ENCODE measurements at places on chromosomes 16 and 17. TPM values are rescaled to one million over a fixed set of nuclear protein-coding genes. Genes with fewer than 3 reads are reported as not detected.

- H3K4me1 ChIP-seq: peaks cover 8% of the 10 kb centered on the region
- H3K27me3 ChIP-seq: no peaks in the 10 kb centered on the region
- peak within 1 kb of the TSS; percentile 67 for H3K27ac ChIP-seq
- no peaks in the 10 kb centered on the region for H3K36me3 ChIP-seq
- DNase-seq: no peak
- H3K4me3 ChIP-seq: no peak within 1 kb of the TSS
Observed at GRCh38 chr16:2829501-2830354, at the start of gene ZG16B. TSS of gene ZG16B (plus strand) at chr16:2830303. CDS start at chr16:2830442, 139 bp downstream.

GRCh38 chr17:75878174-75878998 is at the start of gene TRIM47:
TSS of gene TRIM47 (minus strand) at chr17:75878581. CDS start at chr17:75878548, 33 bp downstream.
- H3K36me3 ChIP-seq: no peaks in the 10 kb centered on the region
- peaks cover 9% of the 10 kb centered on the region for H3K27me3 ChIP-seq
- H3K4me3 ChIP-seq: peak within 1 kb of the TSS; percentile 26
- peaks cover 13% of the 10 kb centered on the region for H3K4me1 ChIP-seq
- peak; percentile 71 for DNase-seq
- H3K27ac ChIP-seq: peak within 1 kb of the TSS; percentile 71

GRCh38 chr16:85983606-85984230 is 84.8 kb downstream of the IRF8 start:
- H3K4me3 ChIP-seq: no peak overlapping the region
- no peak for DNase-seq
- H3K4me1 ChIP-seq: peaks cover 15% of the 10 kb centered on the region
- no peaks in the 10 kb centered on the region for H3K36me3 ChIP-seq
- no peak overlapping the region for H3K27ac ChIP-seq

- H3K27ac ChIP-seq: no peak overlapping the region
- H3K4me1 ChIP-seq: peaks cover 14% of the 10 kb centered on the region
- peak; percentile 6 for DNase-seq
- no peaks in the 10 kb centered on the region for H3K36me3 ChIP-seq
- H3K27me3 ChIP-seq: no peaks in the 10 kb centered on the region
Observed at GRCh38 chr16:1791943-1792812, 1.3 kb downstream of the IGFALS start.

Gene CARD14
- total RNA-seq: 0.16 TPM

DNA sequence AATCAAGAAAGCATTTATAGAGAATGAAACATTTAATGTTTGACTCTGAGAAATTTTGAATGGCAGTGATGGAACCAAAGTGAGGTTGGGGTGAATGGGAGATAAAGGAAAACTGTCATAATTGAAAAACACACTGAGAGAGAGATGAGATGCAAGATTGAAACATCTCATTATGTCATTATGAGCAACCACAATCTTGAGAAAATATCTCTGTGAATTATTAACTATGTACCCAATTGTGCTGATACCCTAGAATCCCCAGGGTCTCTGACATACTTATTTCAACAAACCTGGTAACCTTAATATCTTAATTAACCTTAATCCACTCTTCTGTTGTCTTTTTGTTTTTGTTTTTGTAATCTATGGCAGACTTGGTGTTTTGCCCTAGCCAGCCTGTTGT is 143.5 kb upstream of the HLF start:
- no peaks in the 10 kb centered on the region for H3K4me1 ChIP-seq
- no peak for DNase-seq
- H3K36me3 ChIP-seq: no peaks in the 10 kb centered on the region

DNA sequence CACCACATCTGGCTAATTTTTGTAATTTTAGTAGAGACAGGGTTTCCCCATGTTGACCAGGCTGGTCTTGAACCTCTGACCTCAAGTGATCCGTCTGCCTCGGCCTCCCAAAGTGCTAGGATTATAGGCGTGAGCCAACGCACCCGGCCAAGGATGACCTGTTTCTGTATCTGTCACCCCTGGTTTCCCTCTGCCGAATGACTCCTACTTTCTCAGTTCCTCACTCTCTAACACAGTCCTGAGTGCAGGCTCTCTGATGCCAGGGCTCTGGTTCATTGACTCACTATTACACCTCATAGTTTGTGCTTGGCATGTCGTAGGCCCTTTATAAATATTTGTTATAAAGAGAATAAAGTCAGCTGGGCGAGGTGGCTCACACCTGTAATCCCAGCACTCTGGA is 10.7 kb upstream of the PRPF8 start:
- no peaks in the 10 kb centered on the region for H3K36me3 ChIP-seq
- DNase-seq: no peak
- no peaks in the 10 kb centered on the region for H3K27me3 ChIP-seq
- H3K27ac ChIP-seq: no peak overlapping the region

DNA sequence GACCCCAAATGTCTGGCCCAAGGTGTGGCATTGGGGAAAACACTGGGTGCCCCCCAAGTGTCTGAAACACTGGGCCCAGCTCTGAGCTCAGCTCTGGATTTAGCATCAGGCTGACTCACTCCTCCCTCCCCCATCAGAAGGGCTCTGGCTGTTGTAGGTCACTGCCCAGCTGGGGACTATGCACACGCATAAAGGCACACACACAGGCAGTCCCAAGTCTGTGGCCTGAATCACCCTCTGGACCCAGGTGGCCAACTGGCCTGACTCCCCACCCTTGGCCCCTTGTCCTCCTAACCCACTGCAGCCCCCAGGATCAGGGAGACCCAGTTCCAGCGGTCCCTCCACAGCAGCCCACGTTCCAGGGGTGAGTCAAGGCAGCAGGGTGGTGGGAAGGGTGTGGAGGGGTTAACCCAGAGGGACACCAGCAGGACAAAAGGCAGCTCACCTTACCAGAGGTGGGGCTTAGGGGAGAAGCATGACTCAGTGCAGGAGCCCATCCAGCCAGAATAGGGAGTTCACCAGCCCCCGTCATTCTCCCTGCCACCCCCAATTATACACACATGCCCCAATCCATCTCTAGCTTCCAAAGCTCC is 47.0 kb downstream of the MYO18A start:
- DNase-seq: no peak
- no peaks in the 10 kb centered on the region for H3K27me3 ChIP-seq
- H3K4me1 ChIP-seq: peaks cover 9% of the 10 kb centered on the region
- H3K27ac ChIP-seq: peak overlapping the region; percentile 86
- H3K36me3 ChIP-seq: no peaks in the 10 kb centered on the region

GRCh38 chr17:16121915-16122314 is 93.4 kb downstream of the NCOR1 start:
- DNase-seq: no peak
- peaks cover 4% of the 10 kb centered on the region for H3K36me3 ChIP-seq
- H3K27ac ChIP-seq: no peak overlapping the region

Gene CENPV
- 40.4 TPM for total RNA-seq

Gene BAIAP2
- 27.1 TPM for total RNA-seq

- no peak overlapping the region for H3K4me3 ChIP-seq
- DNase-seq: peak; percentile 83
- H3K27ac ChIP-seq: peak overlapping the region; percentile 73
- H3K27me3 ChIP-seq: no peaks in the 10 kb centered on the region
- peaks cover 30% of the 10 kb centered on the region for H3K4me1 ChIP-seq
Observed at GRCh38 chr17:31696184-31696602, 162.9 kb downstream of the COPRS start.

Data from hepatocyte (in vitro differentiated cells).